ENCODE measurements at places on chromosomes 5 and 9. TPM values are rescaled to one million over a fixed set of nuclear protein-coding genes. Genes with fewer than 3 reads are reported as not detected.

The ZDHHC11 gene
- total RNA-seq, result 10.3 TPM

The CTNNA1 gene
- total RNA-seq, result 359 TPM

The HSPB3 gene
- total RNA-seq, result not detected

The WWC1 gene
- 48.6 TPM for total RNA-seq
